ENCODE measurements at places on chromosomes 1 and 21.

- no peak for DNase-seq
Measured at GRCh38 chr1:202348005-202348508, 442 bp upstream of the PPP1R12B start.

- DNase-seq = no peak
Measured at GRCh38 chr1:217469983-217470382, 160.9 kb downstream of the GPATCH2 start.

GRCh38 chr1:113429461-113430153 is 39.3 kb downstream of the MAGI3 start:
- DNase-seq = no peak

DNA sequence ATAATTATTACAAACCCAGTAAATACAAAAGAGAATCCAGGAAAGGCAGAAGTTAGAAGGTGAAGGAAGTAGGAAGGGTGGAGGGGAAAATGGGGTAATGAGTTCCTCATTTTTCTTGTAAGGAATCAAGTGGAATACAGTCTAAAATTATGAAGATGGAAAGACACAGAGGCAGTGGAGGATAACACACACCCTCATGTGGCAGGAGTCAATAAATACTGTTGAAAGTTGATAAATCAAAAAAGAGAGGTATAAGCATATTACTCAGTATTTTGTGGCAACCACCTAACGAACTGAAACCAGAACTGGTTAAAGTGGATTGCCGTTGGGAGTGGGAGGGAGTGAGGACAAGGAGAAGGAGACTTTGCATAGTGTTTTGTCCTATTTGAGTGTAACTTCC is 78.6 kb upstream of the SLC44A3 start:
- DNase-seq = peak; percentile 58

- DNase-seq = no peak
Measured at GRCh38 chr1:113191579-113192076, 118.6 kb downstream of the LRIG2 start.

- DNase-seq = no peak
Measured at GRCh38 chr1:81114191-81114590, 686.5 kb upstream of the ADGRL2 start.

DNA sequence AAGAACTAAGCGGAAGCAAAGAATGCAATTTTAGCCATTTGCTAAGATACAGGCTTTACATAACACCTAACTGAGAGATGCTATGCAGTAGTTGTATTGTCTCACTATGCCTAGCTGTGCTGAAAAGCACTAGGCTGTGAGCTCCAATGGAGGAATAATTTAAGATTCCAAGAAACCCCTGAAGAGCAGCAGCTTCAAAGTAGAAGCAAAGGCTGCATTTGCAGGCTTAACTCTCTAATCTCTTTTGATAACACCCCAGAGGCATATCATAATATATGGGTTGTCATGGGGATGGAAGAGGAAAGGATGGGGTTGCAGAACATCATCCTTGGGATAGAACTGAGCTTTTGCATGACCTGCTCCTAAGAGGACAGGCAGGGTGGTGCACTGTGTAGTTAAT is 102.0 kb downstream of the ERG start:
- DNase-seq = no peak

- DNase-seq = peak; percentile 44
Measured at GRCh38 chr1:170661646-170662411, 2.1 kb upstream of the PRRX1 start.

GRCh38 chr1:202116287-202116686 is 6.4 kb upstream of the GPR37L1 start:
- no peak for DNase-seq
